ENCODE measurements at places on chromosomes 5 and 9.

DNA sequence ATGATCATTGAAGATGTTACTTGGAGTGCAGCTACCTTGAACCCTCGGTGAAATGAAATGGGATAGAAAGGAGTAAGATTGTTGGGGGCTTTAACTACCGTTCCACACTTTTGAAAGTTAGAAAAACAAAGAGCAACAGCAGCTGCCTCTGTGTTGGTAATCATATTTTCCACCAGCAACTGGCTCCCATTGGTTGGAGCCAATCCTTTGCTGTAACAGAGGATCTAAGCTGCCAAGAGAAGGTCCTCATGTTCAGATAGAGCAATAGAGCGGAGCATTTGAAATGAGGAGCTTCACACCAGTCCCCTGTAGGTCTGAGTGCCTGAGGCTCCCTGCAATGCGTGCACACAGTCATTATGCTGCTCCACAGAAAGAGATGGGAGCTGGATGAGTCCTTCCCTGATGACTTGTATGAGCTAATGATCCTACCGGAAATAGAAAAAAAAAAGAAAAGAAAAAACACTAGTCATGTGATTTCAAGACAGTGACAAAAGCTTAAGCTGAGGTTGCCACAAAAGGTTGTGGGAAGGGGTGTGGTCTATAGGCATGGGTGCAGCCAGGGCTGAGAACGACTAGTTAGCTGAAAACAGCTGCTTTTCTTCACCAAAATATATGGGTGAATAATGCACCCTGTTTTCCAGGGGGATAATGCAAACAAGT is 300.7 kb downstream of the MLLT3 start:
- no peak for DNase-seq

- DNase-seq: no peak
Observed at GRCh38 chr5:168892618-168893186, 313.5 kb upstream of the PANK3 start.

GRCh38 chr9:117936185-117937130 is 232.3 kb downstream of the TLR4 start:
- no peak for DNase-seq

GRCh38 chr5:76590027-76590426 is 33.2 kb downstream of the F2RL2 start:
- no peak for DNase-seq

DNA sequence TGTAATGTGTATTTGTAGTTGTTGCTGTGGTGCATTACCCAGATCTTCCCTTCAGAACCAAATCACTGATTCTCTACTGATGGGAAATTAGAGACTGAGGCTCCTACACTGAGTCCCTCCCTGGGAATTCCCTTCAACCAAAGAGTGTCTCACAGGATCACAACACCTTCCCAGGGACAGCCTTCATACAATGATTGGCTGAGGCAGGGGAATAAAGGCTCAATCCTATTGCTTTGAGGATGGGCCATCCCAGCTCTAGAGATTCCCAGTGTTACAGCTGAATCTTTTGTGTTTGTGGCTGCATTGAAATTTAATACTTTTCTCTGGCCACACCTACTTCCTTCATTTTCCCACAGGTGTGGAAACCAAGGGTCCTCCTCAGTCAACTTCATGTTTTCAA is 96.4 kb upstream of the ELL2 start:
- DNase-seq: no peak

- DNase-seq: no peak
Observed at GRCh38 chr5:1065143-1065750, 46.6 kb downstream of the SLC12A7 start.

- DNase-seq: no peak
Observed at GRCh38 chr9:40884072-40884901, 244.2 kb downstream of the FOXD4L6 start.

DNA sequence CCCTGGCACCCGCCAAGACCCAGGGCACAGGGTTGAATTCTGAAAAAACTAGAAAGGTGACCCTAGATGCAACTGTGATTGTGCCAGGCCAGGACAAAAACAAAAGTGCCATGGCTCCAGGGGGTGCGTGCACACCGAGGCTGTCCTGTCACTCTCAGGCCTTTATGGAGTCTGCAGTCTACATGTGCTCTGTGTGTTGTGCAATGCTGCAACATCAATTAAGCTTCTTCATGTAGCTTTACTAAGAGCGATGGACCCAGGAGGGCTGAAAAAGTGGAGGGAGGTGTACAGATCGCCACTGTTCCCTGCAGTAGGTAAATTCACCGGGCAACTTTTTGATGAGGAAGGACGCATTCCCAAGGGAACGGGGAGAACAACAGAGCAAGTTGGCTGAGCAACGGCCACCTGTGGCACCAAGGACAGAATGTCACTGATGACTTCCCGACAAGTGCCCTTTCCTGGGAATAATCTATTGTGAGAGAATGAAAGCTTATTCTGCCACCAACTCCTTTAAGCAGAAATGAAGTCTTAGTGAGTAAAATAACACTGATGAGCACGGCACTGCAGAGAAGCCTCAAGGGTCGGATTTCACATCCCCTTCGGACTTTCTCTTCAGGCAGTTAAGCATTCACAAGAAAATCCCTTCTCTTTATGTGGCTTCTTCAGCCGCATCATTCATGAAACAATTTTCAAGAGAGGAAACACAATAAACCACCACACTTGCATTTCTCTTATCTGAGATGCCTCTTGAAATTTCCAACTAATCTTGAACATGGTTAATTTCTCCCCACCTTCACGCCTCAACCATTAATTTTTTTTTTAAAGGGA is 149.6 kb downstream of the DROSHA start:
- DNase-seq: no peak

- DNase-seq: no peak
Observed at GRCh38 chr5:16759147-16759773, 142.5 kb upstream of the RETREG1 start.

- DNase-seq: no peak
Observed at GRCh38 chr9:96566498-96567202, 53.0 kb downstream of the CDC14B start.

- peak; percentile 71 for DNase-seq
Observed at GRCh38 chr5:170818232-170818631, 34.7 kb downstream of the GABRP start.

GRCh38 chr5:76709762-76710161 is 6.2 kb upstream of the F2R start:
- DNase-seq: peak; percentile 55
